ENCODE measurements at places on chromosomes 16 and 17.

GRCh38 chr17:77472468-77473310 lies 331.9 kb downstream of the SEC14L1 start:
- DNase-seq, result no peak

- DNase-seq, result no peak
Observed at GRCh38 chr16:53415504-53415903, 18.8 kb upstream of the RBL2 start.

DNA sequence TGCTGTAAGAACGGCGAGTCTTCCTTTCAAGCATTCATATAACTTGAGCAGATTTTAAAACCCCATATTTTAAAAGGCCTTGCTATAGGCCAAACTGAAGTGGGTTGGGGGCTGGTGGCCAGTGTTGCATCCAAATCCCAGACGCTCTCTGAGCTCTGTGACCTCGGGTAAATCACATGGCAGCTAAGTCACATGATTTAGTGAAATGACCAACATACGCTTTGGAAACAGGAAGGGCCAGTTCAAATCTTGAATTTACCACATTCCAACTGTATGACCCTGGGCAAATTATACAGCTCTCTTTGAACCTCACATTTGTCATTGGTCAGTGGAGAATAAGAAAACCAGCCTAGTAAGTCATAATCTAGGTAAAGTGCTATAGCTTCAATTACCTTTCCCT lies 519.3 kb downstream of the HAPSTR1 start:
- DNase-seq, result no peak

GRCh38 chr17:61063528-61063927 lies 336.1 kb upstream of the TBX2 start:
- no peak for DNase-seq

- DNase-seq, result no peak
Observed at GRCh38 chr17:57434361-57434760, 178.0 kb downstream of the MSI2 start.

DNA sequence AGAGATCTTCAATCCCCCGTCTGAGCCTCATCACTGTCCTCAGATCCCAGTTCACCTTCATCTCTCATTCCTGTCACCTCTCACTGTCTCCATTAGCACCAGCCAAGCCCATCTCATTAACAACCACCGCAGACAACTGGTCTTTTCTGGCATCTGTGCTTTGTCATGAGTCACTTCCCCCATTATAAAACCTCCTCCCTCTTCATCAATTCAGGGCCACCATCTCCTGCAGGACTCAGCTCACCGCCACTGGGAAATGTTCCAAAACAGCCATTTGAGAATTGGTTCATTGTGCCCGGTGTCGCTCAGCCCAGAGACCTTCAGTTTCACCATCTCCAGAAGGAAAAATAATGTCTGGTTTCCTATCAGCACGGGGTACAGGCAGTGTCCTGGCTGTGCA lies 56.9 kb upstream of the TEKT3 start:
- no peak for DNase-seq

DNA sequence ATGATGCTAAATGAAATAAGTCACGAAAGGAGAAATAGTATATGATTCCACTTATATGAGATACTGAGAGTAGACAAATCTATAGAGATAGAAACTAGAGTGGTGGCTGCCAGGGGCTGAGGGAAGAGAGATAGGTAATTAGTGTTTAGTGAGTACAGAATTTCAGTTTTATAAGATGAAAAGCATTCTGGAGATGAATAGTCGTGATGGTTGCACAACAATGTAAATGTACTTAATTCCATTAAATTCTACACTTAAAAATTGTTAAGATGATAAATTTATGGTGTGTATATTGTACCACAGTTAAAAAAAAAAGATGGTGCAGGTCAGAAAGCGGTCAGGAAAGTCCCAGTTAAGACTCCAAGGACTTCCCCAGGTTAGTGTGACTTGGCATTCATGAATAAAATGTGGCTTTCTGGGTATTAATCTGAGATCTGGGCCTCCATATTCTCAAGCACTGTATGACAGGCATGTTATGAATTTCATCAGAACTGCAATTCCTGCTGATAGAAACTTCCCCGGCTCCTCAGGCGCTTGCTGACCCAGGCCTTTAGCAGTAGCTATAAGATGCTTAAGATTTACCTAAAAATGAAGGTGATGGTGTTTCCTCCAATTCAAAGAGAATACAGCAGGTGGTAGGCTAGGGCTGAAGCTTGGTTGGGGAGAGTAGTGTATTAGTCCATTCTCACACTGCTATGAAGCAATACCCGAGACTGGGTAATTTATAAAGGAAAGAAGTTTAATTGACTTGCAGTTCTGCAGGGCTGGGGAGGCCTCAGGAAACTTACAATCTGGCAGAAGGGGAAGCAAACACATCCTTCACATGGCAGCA lies 115.3 kb upstream of the SOX9 start:
- no peak for DNase-seq

DNA sequence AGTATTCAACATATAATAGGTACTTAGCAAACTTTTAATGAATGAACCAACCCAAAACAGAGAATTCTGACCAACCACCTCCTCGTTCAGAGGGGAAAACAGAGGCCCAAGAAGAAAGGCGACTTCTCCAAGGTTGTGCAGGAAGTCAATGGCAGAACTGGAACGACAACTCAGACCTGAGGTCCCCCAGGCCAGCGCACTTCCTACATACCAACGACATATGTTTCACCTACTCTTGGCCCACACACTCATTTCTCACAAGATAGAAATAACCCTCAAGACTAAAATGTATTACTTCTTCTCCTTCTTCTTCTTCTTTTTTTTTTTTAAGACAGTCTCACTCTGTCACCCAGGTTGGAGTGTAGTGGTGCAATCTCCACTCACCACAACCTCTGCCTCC lies 14.4 kb downstream of the CHCT1 start:
- DNase-seq, result no peak

GRCh38 chr16:84143784-84144199 lies 1.2 kb downstream of the HSDL1 start:
- no peak for DNase-seq

- DNase-seq, result no peak
Observed at GRCh38 chr16:15948532-15949209, 745 bp upstream of the ABCC1 start.

- no peak for DNase-seq
Observed at GRCh38 chr17:31050948-31051347, 43.8 kb upstream of the NF1 start.

DNA sequence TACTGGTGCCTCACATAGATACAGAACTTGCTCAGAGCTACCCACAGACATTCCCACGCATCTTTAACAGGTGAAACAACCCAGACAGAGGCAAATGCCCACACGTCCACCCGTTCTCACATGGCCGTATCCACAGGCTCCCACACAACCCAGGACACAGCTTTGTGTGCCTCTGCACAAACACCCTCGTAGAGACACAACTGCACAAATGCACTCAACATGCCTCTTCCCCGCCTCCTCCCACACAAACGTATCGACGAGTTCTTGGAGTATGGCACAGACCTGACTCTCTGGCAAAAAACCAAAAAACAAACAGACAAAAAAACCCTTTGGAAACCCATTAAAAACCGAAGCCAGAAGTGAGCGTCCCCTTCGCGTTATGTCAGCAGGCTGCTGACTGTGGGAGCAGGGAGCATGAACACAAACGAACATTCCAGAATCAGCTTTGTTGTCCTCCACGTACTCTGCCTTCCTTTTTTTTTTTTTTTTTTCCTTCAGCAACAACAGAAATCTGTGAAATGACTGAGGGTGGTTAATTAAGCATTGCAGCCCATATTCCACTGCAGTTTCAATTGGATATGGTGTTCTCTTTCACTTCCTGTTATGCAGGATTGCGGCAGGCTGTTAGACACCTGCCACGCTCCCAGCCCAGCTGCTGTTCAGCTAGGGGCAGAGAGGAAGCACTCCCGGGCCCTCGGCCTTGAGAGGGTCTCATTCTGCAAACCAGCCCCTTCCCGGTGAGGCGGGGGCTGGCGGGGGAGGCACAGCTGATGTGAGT lies 313.7 kb downstream of the MAF start:
- DNase-seq, result no peak

- DNase-seq, result no peak
Observed at GRCh38 chr17:28335959-28336871, 654 bp downstream of the TNFAIP1 start.

DNA sequence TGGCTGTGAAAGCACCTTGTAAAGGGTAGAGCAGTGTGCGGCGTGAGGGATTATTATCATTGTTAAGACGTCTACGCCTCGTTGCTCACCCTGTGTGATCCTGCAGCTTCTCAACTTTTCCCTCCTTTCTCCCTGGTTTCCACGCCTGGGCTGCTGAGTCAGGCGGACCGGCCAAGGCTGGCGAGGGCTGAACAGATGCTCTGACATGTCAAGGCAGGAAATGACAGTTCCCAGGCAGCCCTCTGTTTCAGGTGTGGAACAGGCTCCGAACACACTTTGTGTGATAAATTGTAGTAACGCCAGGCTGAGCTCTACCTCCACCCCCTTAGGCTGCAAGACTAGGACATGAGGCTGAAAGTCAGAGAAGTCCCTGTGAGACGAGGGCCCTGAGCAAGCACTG lies 46.0 kb upstream of the TBX2 start:
- no peak for DNase-seq

DNA sequence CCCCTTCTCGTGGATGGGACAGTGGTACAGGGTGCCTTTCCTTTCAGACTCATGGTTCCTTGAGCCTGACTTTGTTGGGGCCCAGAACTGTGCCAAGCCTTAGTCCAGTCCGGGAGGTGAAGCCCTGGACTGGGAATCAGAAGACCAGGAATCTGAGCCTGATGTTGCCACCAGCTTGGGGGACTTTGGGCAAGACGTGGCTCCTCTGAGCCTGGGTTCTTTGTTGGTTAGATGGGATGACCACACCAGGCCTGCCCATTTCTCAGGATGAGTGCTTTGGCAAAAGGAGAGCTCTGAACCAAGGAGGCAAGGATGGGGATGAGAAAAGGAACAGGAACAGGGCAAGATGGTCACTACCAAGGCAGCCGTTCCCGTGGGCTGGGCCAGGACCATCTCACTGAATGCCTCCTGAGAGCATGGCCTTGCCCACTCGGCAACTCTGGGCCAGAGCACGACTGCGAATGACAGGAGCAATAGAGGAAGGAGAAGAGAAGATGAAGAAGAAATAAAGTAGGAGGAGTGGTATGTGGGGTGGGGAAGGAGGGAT lies 32.5 kb downstream of the PITPNM3 start:
- no peak for DNase-seq

DNA sequence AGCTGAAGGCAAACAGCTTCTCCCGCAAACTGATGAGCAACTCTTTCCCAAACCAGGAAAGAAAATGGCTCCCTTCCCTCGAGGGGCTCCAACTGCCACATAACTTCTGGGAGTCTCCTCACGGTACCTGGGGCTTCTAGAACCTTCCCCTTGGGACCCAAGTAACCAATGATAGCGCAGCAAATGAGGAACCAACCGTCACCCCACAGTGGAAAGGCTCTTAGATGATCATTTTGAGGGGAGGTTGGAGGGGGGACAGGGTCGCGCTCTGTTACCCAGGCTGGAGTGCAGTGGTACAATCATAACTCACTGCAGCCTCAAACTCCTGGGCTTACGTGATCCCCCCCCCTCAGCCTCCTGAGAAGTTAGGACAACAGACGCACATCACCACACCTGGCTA lies at the start of gene DNAH17:
Gene DNAH17, minus strand, starts transcription at position 101 of the 400 bp plus-strand sequence. CDS start 2,339 bp downstream, outside the sequence.
- DNase-seq, result no peak

GRCh38 chr17:2025220-2025621 lies at the start of gene RTN4RL1:
TSS of gene RTN4RL1 (minus strand) at chr17:2025334. CDS start at chr17:2024865, 469 bp downstream.
- peak; percentile 49 for DNase-seq

DNA sequence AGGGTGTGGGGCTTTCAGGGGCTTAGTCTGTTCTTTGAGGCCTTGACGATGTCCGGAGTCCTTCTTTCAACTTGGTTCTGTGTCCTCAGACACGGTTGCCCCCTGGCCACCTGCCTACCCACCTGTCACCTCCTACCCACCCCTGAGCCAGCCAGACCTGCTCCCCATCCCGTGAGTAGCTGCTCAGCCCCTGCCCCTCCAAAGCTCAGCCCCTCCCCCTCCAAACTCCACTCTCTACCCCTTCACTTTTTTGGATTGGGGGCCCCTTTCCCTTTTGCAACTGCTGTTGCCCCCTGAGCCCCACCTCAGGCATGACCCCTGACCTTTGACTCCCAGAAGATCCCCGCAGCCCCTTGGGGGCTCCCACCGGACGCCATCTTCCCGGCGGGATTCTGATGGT lies 1.2 kb downstream of the LAT start:
- DNase-seq, result no peak

DNA sequence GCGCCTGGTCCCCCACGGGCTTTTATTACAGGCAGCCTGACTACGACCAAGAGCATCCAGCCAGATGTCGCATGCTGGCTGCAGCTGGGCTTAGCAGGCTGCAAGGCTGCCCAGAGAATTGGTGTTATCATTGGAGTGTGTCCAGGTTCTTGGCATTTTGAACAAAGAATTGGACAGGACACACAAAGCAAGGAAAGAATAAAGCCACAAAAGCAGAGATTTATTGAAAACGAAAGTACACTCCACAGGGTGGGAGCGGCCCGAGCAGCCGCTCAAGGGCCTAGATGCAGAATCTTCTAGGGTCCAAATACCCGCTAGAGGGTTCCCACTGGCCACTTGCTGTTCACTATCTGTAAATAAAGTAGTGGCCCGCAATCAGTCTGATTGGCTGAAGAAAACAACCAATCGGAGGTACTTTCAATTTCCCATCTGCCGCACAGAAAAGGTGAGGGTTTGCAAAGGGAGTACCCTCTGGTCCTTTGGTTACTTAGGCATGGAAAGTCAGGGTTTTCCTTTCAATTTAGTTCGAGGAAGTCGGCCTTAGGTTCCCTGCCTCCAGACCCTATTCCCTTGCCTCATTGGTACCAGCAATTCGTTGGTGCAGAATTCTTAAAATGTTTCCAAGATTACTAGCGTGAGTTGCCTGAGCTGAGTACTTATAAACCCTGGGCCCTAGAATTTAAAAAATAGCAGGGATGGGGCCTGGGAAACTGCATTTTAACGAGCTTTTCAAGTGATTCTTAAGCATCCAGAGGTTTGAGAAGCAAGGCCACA lies 38.5 kb upstream of the CNEP1R1 start:
- no peak for DNase-seq

DNA sequence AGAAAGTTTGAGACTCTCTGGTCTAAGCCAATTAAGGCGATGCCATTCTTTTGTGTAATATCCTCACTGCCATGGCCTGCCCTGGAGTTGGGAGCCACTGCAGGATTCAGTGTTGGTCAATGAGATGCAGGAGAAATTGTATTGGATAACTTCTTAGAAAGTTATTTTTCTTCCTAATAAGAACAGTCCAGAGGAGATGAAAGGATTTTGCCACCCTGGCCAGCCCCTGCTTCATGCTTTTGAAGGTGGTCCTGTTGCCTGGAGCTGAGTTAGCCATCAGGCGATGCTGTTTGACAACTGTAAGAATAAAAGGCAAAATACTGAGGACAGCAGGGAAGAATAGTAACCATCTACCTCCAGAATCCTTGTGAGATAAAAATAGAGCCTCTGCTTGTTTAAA lies 35.4 kb upstream of the CNTNAP4 start:
- no peak for DNase-seq

DNA sequence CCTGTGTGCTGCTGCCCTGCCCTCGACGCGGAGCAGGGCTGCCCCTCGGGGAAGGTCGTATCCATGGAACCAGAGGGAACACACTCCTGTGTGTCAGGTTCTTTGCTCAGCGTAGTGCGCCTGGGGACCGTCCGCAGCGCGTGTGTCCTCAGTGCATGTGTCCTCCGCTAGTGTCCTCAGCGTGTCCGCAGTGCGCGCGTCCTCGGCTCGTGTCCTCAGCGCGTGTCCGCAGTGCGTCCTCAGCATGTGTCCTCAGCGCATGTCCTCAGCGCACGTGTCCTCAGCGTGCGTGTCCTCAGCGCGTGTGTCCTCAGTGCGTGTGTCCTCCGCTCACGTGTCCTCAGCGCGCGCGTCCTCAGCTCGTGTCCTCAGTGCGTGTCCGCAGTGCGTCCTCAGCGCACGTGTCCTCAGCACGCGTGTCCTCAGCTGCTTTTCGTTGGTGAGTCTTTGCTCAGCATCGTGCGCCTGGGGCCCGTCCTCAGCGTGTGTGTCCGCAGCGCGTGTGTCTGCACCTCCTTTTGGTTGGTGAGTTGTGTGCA lies 59.2 kb upstream of the ZNF750 start:
- DNase-seq, result no peak
